Upper lobe of left lung (tissue), 6 donors: ENCODE measurements at places on chromosomes 3 and 15.

DNA sequence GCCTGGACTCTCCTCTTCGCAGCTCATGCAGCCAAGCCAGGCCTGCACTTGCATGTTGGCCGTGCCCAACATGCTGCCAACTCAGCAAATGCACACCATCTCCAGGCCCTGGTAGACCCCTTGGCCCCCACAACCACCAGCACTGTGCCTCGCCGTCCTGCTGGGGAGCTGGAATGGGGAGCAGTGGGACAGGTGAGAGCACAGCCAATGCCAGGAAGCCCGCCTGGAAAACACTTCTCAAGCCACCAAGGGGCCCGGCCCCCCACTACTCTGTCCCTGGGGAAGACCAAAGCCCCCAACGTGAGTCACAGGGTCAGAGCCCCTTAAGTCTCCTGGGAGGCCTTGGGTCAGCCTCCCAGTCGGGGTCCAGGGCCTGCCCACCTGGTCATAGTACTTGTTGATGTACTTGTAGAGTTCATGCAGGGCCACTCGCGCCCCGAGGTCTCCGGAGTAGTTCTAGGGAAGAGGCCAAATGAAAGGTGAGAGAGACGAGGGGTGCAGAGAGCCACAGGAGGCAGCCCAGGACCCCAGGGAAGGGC is 24.5 kb downstream of the PLXNB1 start:
- peak; percentile 19 for DNase-seq

DNA sequence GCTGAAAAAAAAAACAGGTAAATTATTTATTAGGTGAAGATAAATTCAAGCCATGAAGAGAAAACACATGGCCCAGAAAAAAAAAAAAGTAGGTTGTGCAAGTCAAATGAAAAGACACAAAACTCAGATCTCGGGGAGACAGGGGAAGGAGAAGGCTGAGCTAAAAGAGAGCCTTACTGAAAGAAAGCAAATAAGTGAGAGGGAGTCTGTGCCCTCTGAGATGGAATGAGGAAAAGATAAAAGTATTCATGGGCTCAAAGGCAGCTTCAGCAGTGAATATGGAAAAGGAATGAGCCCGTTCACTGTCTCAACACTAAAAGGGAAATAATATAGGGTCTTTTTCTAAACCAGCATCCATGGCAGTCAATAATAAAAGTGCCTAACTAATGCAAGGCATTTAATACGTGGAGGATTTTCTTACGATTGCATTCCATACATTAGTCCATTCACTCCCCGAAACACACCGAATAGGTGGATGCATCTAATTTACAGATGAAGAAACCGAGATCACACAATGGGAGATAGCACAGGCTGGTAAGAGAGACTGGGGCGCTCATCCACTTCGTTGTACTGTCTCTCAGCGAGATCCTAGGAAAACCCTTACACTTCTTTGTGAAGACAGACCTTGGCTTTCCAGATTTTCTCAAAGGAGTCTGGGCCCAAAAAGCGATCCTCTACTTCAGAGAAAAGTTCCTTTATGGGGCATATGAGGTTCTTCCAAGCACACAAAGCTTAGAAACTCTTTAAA is 1.1 kb downstream of the TFDP2 start:
- no peak for DNase-seq

- DNase-seq = no peak
These were observed 7.9 kb downstream of the RPL32 start for GRCh38 chr3:12833222-12834161.

GRCh38 chr3:129040579-129041300 is 19.8 kb upstream of the GP9 start:
- peak; percentile 71 for DNase-seq

GRCh38 chr15:100703671-100704070 is 101.3 kb downstream of the ASB7 start:
- DNase-seq = no peak

- no peak for DNase-seq
These were observed 181.4 kb downstream of the TLE3 start for GRCh38 chr15:69916169-69916785.

- DNase-seq = peak; percentile 28
These were observed 31.9 kb upstream of the SPRED1 start for GRCh38 chr15:38220606-38221273.

DNA sequence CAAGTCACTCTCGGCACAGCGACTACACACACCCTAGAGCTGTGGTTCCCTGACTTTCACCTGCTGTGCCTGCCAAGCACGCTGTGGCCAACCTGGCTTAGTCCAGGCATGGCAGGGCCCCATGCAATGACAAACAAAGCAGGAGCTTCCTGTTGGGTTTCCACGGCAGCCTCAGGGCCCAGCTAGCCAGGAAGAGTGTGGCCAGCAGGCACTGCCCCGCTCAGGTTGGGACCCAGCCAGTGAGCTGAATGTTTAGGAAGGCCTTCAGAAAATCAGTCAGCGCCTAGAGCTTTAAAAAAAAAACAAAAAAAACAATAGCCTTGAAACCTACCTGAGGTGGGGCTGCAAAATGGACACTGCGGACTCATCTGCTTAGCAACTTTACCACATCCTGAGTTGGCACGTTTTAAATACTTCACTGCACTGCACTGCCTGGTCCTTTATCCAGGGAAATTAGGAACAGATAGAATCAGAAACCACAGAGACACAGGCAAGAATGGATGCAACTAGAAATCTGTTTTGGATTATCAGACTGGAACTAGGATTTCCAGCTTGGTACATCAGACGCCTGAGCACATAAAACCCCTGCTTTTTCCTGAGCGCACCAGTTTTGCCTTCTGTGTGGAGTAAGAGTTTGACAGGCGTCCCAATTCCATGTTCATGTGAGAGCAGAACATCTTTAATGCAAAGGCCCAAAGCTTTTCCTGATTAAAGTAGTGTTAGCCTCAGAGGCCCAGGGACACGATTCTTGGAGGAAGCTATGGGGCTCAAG is 36.2 kb upstream of the LDHAL6B start:
- peak; percentile 50 for DNase-seq
